CD4-positive, alpha-beta T cell treated with Interleukin-6 at 100 ng/mL for 8 hours (primary cell): ENCODE measurements at places on chromosomes 4 and X.

DNA sequence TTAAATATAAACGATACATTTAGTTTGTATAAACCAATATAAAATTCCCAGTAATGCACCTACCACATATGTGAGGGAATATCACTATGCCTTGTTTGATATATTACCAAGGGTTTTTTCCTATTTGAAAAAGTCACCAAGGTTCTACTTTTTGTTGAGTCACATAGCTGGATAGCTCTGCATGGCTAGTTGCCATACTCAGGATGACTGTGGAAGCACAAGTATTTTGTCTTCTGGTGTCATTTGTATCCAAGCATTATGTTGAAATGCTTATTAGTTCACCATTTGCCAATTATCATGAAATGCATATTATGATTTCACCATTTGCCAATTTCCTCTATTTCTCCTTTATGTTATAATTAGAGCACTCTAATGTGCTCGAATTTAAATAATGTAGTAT, 162.7 kb upstream of the TTC29 start:
- no peak for DNase-seq

DNA sequence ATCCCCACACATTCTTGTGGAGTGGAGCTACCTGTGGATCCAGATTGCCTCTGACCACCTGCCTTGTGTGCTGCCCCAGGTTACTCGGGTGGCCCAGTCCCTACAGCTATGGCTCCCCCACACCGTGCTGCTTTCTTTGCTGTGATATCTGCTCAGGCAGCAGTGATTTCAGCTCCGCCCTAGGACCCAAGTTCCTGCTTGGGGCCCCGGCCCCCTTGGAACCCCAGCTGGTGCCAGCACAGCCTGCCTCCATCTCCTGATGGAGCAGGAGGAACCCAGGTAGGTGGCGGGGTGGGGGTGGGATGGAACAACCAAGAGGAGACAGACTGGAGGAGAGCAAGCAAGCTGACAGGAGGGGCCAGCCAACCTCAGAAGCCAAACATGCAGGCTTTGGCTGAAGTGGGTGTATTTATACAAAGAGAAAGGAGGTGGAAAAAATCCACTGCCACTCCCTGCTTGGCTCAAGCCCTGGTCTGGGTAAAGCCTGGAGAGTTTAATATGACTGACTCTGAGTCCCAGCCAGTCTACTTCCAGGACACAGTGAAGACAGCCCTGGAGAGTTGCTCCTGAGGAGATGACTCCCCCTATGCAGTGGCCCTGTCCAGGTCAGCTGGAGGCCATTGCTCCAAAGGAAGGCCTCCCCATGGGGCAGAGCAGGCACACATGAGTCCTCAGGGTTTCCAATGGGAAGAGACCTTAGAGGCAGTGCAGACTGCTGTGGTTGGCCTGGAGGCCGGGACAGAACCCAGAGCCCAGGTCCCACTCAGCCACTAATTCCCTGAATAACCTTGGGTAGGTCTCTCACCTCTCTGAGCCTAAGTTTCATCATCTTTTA, 197.1 kb upstream of the MAMLD1 start:
- DNase-seq: no peak

GRCh38 chr4:96097040-96097607, 257.2 kb downstream of the PDHA2 start:
- DNase-seq: no peak

DNA sequence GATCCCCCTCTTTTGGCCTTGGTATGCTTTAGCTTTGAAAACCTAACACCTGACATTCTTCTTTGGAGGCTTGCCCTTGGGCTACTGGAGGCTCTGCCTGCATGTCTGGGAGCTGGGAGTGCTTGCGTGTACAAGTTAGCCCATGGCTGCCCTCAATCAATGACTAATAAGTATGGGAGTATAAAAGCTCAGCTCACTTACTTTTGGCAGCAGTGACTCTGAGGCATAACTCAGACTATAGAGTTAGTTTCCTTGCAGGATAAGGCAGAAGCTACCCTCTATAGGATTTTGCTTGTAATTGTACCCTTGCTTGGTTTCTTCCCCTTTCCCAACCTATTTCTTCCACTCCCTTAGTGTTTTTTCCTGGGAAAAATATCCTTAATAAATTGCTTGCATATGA, 247.9 kb downstream of the PPP1R2C start:
- no peak for DNase-seq

GRCh38 chrX:643911-644303, 13.3 kb downstream of the SHOX start:
- no peak for DNase-seq

- DNase-seq: peak; percentile 85
These were observed 720 bp downstream of the RPL10 start for GRCh38 chrX:154398668-154399526.

DNA sequence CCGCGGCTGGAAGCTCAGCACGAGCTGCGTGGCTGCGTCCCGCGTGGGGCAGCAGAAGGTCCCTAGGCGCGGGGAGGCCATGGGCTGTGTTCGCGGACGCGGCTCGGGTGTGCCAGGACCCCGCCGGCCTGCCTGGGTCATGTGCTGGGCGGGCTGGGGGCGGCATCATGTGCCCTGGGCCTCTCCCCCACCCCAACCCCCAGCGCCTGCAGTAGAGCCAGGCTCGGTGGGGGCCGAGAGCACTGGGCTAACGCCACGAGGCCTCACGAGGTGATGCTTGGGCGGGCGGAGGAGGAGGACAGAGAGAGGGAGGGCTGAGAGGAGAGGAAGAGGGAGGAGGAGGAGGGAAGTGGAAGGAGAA, at the start of gene GPR143:
GPR143 (minus strand) TSS at position 111 of the 361 bp plus-strand sequence; CDS start at position 81, 30 bp downstream.
- DNase-seq: no peak

GRCh38 chr4:14403132-14403531, 599.1 kb upstream of the CPEB2 start:
- no peak for DNase-seq

DNA sequence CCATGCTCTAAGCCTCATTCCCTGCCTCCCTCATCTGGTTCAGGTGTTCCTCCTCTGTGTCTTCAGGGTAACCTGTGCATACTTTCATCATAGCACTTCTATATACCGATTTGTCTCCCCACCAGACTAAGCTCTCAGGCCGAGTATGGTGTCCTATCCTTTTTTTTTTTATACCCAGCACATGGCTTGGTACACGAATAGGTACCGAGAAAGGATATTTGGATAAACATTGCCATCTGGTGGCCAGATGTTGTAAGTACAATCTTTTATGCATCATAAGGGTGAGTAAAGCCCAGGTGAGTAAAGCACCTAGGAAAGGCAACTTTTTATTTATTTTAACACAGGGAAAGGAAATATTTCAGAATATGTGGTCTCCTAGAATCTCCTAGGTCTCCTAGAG, 68.4 kb downstream of the MID2 start:
- DNase-seq: peak; percentile 55

DNA sequence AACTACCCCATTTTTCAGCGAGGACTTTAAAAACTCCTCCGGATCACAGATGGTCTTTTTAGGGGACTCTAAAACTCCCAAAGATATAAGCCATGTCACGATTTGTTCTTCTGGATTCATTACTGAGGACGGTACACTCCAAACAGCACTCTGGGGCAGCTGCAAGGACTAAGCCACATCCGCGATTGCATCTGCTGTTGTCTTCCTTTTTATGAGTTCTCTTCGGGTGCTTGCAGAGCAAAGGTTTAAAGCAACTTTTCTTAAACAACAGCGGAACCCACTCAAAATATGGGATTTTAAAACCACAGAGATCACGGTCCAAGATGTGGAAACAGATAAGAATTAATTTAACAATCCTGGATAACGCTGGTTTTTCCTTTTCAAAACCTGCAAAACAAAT, at the start of gene ARHGEF6:
ARHGEF6 (minus strand) TSS at position 170 of the 400 bp plus-strand sequence; CDS start at position 120, 50 bp downstream.
- peak; percentile 57 for DNase-seq

DNA sequence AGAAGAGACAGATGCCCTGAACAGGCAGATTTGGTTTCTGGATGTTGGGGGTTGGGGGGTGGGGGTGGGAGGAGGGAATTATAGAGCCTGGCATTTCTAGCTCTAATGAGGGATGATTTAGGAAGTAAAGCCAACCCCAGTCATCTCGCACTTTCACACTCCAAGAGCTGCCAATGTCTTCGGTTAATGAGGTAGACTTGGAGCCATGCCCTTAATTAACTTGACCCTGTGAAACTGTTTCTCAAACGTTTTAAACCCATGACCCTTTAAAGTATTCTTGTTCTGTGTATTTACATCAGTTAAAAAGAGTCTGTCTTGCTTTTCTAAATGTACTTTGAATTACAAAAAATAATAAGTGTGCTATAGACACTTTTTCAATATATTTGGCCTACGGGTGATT, 466.9 kb downstream of the FAT4 start:
- DNase-seq: no peak

- DNase-seq: no peak
These were observed 56.4 kb downstream of the EGF start for GRCh38 chr4:109969087-109969486.

DNA sequence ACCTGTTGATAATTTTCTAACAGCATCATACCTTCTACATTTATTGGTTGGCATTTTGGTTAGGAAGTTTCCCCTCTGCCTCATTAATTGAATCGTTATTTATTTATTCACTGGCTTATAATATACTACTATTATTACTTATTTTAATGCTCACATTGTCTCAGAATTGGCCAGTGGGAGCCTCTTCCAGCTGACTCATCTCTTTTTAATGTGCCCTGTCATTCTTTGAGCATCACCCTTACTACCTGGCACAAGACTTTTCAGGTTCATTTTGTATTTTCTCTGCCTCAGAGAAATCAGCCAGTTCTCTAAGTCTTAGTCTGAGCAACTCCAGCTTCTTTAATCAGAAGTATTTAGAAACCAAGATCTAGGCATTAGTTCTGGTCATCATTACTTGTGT, 60.3 kb upstream of the PRRG3 start:
- no peak for DNase-seq

GRCh38 chr4:85842540-85842939, 367.6 kb downstream of the ARHGAP24 start:
- no peak for DNase-seq

DNA sequence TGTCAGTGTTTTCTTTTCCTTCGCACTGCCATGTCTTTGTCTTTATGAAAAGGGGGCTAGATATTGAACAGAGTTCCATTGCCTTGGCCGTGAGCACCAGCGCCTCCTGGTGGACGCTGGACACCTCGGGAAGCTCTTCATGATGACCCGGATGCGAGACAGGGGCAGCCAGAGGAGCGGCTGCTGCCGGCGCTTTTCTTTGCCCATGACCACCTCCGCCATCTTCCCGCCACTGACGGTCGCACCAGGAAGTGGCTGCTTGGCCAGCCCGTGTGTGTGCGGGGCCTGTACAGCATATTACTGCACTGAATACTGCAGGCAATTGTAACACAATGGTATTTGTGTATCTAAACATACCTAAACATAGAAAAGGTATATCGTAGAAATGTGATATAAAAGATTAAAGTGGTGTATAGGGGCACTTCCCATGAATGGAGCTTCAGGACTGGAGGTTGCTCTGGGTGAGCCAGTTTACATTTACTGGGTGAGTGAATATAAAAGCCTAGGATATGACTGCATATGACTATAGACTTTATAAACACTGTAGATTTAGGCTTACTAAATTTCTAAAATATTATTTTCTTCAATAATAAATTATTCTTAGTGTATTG, 15.8 kb upstream of the GRIA2 start:
- DNase-seq: no peak

- no peak for DNase-seq
These were observed 24.2 kb downstream of the HAUS3 start for GRCh38 chr4:2217726-2218125.

DNA sequence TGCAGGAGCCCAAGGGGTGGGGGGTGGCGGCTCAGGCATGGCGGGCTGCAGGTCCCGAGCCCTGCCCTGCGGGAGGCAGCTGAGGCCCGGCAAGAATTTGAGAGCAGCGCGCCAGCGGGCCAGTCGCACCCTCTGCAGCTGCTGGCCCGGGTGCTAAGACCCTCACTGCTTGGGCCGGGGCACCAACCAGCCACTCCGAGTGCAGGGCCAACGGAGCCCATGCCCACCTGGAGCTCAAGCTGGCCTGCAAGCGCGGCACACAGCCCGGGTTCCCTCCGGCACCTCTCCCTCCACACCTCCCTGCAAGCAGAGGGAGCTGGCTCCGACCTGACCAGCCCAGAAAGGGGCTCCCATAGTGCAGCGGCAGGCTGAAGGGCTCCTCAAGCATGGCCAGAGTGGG, 758.2 kb upstream of the INTU start:
- DNase-seq: no peak

GRCh38 chr4:123546573-123547060, 150.0 kb downstream of the SPRY1 start:
- no peak for DNase-seq

DNA sequence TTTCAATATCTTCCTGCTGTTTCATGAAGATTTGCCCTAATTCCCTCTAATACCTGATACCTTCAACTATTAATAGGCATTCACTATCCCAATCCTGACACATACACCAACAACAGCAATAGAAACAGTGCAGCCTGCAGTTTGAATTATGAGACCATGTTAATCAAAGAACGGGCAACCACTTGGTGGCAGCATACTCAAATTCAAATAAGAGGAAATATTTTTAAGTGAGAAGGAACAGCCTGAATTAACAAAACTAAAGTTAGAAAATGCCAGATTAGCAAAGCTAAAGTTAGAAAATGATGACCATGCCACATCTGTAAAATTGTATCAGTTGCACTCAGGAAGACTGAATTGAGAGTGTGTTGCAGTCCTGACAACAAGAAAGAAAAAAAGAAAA, 204.9 kb downstream of the SMARCA1 start:
- no peak for DNase-seq

- no peak for DNase-seq
These were observed 279.6 kb upstream of the PITX2 start for GRCh38 chr4:110902500-110902899.

- DNase-seq: no peak
These were observed 19.8 kb upstream of the MANBA start for GRCh38 chr4:102780476-102781144.

GRCh38 chr4:61200916-61201526, 895 bp downstream of the ADGRL3 start:
- no peak for DNase-seq

DNA sequence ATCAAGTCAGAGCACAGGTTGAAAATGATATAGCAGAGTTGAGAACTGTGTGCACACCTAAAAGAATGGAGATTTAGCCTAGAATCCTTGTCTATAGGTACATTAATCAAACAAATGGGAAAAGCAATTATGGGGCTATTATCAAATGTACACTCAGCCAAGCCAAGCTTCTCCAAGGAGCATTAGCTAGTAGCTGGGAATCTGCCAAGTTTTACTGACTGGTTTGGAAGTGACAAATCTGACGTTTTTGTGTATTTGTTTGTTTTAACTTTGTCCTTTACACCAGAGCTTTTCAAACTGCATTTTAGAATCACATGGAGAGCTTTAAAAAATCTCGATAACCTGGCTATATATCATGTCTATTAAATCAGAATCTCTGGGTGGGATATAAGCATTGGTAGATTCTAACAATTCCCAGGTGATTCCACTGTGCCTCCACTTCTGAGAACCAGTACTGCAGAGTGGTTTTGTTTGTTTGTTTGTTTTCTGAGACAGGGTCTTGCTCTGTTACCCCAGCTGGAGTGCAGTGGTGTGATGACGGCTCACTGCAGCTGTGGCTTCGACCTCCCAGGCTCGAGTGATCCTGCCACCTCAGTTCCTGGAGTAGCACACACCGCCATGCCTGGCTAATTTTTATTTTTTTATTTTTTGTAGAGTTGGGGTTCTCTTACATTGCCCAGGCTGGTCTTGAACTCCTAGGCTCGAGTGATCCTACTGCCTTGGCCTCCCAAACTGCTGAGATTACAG, 279.8 kb downstream of the UNC5C start:
- DNase-seq: no peak

- DNase-seq: peak; percentile 37
These were observed 28.1 kb downstream of the SLC16A2 start for GRCh38 chrX:74449322-74449936.
